ENCODE measurements at places on chromosomes 6 and 20.

- no peak for DNase-seq
Measured at GRCh38 chr20:32973077-32973717, 31.0 kb downstream of the SUN5 start.

DNA sequence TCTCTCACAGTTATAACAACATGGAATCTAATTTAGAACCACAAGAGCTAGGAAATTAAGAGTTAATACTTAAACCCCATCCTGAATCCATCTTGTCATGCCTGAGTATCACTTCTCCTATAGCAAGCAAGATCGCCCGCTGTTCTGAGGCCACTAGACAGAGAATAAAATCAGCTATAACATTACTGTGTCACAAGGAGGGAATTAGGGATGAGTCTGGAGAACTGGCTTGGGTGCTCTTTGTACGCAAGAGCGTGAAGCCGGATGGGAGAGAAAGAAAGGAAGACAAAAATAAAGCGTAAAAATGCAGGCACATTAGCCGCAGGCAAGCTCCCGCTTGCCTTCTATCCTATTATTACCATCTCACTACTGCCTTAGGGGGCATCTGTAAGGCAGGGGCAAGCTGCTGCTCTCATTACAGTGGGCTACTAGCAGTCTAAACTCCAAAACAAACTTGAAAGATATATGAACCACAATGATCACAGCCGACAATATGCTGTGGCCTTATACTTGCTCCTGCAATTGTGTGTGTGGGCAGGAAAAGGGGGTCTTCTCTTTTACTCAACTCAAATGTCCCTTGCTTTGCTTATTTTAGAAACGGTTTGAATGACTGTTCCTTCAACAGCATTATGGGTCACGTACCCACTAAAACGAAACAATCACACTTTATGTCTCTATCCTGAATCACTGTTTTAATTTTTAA, 81.9 kb downstream of the GJA10 start:
- no peak for DNase-seq

DNA sequence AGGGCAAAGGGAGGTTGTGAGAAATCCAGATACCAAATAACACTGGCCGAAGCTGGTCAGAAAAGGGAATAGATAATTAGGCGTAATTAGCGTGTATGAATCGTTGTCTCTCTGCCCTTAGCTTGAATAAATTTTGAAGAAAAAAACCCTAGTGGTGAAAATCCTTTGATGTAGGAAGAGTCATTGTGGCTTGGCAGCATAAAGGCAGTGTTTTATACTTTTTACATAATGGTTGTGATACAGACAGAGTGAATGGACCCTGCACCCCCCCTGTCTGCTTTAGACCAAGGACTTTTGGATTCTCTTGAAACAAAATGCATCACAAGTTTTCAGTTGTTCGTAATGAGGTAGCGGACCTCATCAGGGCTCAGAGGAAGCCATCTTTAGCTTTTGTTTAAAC, 126.5 kb downstream of the AFG1L start:
- no peak for DNase-seq

DNA sequence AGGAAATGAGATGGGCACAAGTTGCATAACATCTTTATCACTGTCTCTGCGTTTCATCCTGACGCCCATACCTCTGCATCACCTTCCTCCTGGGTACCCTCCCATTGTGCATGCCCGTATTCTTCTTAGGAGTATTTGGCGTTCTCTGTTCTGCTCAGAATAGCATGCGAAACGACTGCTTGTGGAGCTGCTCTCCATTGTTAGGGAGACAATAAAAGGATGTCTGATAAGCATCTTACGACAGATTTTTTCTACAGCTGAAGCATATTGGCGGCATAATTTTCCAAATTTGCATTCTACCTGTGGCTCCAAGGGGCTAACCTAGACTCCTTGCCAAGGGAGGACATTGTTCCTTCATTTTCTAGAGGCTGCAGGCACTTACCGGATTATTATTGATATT, 118.6 kb downstream of the EDN1 start:
- peak; percentile 83 for DNase-seq

GRCh38 chr20:47645632-47646031, 139.6 kb downstream of the SULF2 start:
- no peak for DNase-seq

DNA sequence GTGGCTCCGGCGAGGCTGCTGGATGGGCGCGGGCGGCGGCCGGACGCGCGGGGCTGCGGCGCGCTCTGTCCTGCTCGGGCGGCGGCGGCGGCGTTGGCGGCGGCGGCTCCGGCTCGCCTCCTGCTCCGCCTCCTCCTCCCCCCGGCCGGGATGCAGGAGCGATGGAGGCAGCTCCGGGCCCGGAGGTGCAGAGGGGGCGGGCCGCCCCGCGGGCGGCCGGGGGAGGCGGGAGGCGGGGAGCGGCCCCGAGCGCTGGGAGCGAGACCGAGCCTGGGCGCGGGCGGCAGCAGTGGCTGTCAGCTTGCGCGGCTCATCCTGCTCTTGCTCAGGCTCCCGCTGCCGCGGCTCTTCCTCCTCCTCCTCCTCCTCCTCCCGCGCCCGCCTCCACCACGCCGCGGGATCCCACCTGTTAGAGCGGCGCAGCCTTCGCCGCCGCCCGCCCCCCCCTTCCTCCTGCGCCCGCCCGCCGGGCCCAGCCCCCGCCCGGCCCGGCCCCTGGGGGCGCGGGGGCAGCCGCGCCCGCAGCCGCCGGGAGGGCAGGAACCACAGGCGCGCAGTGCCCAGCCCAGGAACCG, at the start of gene NOL4L:
NOL4L (minus strand) TSS at position 323 of the 575 bp plus-strand sequence. CDS start 443 bp downstream, outside the sequence.
- no peak for DNase-seq

DNA sequence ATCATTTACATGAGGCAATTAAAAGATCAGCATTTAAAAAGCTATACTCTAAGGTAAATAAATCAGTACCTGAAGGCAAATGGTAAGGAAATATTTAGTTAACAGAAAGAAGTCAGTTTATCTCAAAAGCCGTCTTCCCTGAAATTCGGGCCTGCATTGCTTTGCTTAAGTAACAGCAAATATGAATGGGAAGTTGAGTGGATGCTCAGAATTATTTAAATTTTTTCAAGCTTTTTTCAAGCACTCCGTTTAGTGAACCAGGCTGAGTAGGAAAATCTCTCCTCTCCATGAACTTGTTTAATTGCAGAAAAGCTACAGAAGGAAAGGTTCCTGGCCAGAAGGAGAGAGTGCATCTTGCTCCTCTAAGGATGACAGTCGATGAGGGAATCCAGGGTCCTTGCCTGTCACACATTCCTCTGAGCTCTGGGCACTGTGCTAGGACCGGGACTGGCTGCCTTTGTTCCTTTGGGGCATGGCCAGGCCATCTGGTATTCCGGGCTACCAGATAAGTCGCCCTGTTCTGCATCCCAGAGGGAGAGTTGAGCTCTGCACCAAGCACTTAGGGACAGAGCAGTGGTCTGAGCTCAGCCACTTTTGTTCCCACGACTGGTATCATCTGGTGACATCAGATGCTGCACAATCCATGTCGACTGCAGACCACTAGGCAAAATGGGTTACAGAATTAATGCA, 77.6 kb downstream of the RIN2 start:
- no peak for DNase-seq

DNA sequence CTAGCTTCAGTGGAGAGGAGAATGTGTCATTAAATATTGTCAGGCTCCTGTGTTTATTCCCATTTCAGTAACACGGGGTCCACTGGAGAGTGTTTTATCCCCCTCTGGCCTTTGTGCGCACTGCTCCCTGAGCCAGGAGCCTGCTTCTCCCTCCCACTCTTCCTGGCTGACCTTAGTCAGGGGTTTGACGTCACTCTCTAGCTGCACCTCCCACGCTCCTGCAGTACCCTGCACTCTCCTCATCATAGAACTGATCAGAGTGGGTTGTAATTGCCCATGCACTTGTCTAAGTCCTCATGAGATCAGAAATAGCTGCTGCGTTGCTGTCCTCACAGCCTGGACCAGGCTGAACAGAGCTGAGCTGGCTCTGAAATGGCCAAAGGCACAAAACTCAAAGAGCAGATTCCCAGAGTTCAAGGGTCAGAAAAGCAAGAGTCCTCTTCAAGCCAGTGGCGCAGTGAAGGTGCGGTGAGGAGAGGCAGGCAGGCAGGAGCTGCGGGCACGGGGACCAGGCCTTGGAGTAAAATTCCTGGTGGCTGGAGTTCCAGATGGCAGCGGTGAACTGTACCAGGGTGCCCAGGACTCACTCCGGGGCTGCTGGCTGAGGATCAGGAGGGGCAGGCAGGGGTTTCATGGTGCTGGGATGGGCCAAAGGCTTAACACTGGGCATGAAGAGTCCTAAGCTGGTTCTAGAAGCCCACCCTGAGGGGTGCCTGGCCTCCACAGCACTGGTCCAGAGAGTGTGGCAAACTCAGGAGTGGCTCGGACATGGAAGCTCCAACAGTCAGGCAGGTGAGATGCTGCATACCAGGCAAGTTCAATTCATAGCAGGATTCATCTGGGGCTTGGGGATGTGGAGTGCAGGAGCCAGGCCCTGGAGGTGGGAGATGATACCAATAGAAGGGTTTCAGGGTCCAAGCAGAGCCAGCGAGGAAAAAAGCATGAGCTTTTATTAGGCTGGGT, 170.9 kb downstream of the SCP2D1 start:
- no peak for DNase-seq
